ENCODE measurements at places on chromosomes 2 and 18. TPM values are rescaled to one million over a fixed set of nuclear protein-coding genes. Genes with fewer than 3 reads are reported as not detected.

DNA sequence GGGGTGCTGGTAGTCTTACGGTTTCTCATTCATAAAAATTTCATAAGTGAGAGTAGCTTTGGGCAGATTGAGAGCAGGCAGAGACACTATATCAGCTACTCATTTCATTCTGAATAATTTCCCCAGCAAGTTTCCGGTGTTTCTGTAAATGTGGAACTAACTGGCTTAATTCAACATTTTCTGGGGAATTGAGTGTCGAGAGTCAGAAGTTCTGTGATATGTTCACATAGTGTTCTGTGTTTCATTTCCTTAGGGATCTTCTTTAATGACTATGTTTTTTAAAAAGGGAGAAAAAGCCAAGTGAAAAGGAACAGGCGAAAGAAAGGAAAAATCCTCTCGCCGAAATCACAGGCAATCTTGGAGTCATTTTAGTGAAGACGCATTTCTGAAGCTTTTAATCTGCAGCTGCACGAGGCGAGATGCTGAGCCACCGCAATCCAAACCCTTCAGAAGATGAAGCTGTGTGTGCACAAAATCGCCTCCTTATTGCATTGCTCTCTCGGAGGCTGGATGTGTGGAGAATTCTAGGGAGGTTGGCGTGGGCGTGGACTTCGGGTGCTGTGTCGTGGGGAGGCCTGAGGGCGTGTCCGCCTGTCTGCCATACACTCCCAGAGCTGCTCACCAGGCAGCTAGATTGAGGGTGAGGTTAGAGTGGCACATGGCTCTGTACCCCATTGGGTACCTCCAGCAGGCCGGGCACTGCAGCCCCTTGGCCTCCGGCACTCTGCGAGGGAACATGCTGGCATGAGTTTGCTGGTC lies 38.4 kb upstream of the HDAC4 start:
- H3K27me3 ChIP-seq = peaks cover 39% of the 10 kb centered on the region
- no peak for DNase-seq

- no peaks in the 10 kb centered on the region for H3K4me1 ChIP-seq
- H3K36me3 ChIP-seq = no peaks in the 10 kb centered on the region
- no peak overlapping the region for H3K27ac ChIP-seq
- H3K4me3 ChIP-seq = no peak overlapping the region
- H3K27me3 ChIP-seq = no peaks in the 10 kb centered on the region
- DNase-seq = no peak
These were observed 245.1 kb downstream of the SCG2 start for GRCh38 chr2:223357076-223357475.

DNA sequence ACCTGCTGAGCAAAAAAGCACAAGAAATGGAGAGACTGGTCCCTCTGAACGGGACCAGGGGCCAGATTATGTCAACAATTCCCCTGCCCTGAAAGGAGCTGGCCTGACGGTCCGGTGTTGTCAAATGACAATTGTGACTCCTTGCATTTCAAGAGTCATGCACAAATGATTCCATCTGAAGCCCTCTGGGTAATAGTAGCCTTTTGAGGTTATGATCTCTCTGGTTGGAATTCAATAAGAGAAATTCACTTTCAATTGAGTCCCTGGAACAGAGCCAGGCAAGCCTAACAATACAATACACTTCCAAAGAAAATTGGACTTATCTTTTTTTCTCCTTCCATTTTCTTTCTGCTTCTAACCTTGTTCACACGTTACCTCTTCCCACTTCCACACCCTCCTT lies 116.9 kb downstream of the C1D start:
- H3K36me3 ChIP-seq = peaks cover 13% of the 10 kb centered on the region
- no peak for DNase-seq
- no peak overlapping the region for H3K4me3 ChIP-seq
- no peak overlapping the region for H3K27ac ChIP-seq
- no peaks in the 10 kb centered on the region for H3K27me3 ChIP-seq

GRCh38 chr2:152529420-152530115 lies 187.7 kb downstream of the PRPF40A start:
- DNase-seq = no peak
- peaks cover 57% of the 10 kb centered on the region for H3K4me1 ChIP-seq
- H3K4me3 ChIP-seq = no peak overlapping the region
- H3K27ac ChIP-seq = no peak overlapping the region
- H3K36me3 ChIP-seq = no peaks in the 10 kb centered on the region

DNA sequence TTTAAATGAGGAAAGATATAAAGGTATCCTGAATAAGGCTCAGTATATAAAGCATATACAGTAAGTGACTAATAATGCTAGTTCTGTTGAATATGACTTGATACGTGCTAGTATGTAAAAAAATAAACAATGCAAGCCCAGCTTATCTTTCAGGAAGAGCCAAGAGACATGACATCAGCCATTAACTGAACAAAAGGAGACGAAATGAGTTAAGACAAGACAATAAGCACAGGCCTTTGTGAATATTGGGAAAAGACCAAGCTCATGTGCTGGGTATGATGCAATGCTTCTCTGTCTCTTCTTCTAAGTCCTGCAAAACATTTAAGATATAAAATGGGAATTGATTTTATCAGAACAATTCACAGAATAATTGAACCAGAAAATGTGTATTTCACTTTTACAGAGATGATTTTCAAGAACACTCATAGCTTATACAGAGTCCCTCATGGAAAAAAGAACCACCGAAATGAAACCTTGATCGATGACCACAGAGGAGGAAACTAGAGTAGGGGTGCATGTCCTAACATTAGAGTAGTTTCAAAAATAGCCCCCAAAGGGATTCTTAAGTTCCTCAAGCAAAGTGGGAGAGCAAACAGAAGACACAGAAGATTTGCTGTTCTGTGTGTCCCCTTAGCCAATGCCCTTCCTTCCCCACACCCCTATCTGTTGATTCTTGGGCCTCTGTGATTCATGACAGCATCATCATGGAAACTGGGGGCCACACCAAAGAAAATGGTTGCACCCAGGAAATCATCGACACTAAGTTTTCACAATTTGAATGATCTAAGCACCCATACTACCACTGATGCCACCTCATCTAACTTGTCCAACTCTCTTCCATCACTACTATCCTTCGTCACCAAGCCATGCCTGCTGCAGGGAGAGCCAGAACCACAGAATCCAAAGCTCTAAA lies 68.0 kb upstream of the CRIM1 start:
- H3K4me3 ChIP-seq = peak overlapping the region; percentile 8
- peaks cover 7% of the 10 kb centered on the region for H3K27me3 ChIP-seq
- no peaks in the 10 kb centered on the region for H3K36me3 ChIP-seq
- H3K4me1 ChIP-seq = peaks cover 16% of the 10 kb centered on the region

GRCh38 chr2:186894478-186894877 lies 45.5 kb upstream of the ZSWIM2 start:
- no peak for DNase-seq
- H3K4me3 ChIP-seq = no peak overlapping the region
- peaks cover 8% of the 10 kb centered on the region for H3K27me3 ChIP-seq
- no peak overlapping the region for H3K27ac ChIP-seq

Gene NPAS2
- 8.8 TPM for total RNA-seq

Gene RTP5
- total RNA-seq = not detected

Gene RABL2A
- 5.5 TPM for total RNA-seq

Gene UCN
- 1.0 TPM for total RNA-seq

Gene MRPL19
- total RNA-seq = 66.3 TPM

Gene CNPPD1
- 42.3 TPM for total RNA-seq

Data from HFFc6 (cell line).